Stimulated activated CD8-positive, alpha-beta memory T cell treated with anti-CD3 and anti-CD28 coated beads, Interleukin-7, amount 100 ng/mL, for 24 hours (primary cell): ENCODE measurements at places on chromosomes 1 and 21.

GRCh38 chr1:216560527-216560926 lies 137.3 kb upstream of the USH2A start:
- no peak for DNase-seq

GRCh38 chr1:66413136-66413837 lies 120.7 kb upstream of the SGIP1 start:
- DNase-seq: no peak

DNA sequence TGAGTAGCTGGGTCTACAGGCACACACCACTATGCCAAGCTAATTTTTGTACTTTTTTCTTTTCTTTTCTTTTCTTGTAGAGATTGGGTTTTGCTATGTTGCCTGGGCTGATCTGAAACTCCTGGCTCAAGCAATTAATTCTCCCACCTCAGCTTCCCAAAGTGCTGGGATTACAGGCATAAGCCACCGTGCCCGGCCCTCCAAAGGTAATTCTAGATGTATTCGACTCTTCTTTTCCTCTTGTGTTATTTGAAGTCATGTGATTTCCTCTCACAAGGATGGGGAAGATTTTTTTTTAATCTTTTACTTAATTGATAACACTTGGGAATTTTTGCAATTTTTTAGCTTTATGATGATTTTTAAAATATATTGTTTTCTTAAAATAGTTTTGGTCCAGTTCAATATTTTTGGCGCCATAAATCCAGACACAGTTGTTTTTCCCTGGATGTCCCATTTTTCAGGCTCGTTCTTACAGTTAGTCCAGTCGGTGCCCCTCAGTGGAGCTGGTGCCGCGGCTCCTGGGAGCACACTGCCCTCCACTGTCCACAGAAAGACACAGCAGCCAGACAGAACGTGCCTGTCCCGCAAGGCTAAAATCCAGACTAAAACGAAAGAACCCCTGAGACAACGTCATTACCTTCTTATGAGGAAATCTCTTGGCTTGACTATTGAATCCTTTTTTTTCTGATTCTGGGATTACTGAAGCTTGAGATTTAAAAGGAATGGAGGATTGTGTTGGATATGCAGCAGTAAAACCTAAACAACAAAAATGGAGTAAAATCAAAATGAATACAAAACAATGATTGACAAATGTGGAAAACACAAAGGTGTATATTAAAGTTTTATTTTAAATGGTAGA lies 22.4 kb downstream of the STPG1 start:
- peak; percentile 30 for DNase-seq

- DNase-seq: no peak
Measured at GRCh38 chr1:203678943-203679661, 52.5 kb downstream of the ATP2B4 start.
